ENCODE measurements at places on chromosomes 3 and 15.

- peak; percentile 24 for DNase-seq
These were observed 29.4 kb downstream of the ABCC5 start for GRCh38 chr3:183988216-183988790.

- DNase-seq = peak; percentile 90
These were observed 118.7 kb downstream of the RPL22L1 start for GRCh38 chr3:170751083-170751898.

DNA sequence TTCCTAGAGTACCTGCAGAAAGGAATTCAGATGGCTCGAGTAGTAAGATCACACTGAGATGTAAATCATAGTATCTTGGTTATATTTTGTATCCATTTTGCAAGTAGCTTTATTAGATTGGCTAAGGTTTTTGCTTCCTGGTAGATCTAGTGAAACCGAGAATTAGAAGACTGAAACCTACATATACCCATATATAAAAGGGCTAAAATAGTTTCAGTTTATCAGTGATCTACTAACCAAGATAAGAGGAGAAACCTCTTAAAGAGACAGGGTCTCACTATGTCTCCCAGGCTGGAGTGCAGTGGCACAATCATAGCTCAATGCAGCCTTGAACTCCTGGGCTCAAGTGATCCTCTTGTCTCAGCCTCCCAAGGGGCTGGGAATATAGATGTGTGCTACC is 135.3 kb downstream of the PCCB start:
- DNase-seq = no peak

DNA sequence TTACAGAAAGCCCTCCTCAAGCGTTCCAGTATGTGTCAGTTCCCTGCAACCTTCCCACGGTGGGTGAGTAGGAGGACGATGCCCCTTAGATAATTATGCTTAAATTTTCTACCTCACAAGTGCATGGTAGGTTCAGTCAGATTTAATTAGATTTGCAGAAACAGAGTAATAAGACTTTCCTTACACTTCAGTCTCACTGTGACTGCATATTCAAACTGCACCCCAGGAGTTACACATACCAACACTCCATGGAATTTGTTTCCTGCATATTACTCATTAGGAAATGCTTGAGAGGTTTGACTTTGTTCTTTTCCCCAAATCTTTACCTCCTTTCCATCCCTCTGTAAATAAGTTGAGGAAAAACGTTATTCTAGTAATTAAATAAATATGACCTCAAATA is 108.8 kb downstream of the ARRDC4 start:
- DNase-seq = no peak

All from GM23248 (cell line).